ENCODE measurements at places on chromosomes 4 and X.

DNA sequence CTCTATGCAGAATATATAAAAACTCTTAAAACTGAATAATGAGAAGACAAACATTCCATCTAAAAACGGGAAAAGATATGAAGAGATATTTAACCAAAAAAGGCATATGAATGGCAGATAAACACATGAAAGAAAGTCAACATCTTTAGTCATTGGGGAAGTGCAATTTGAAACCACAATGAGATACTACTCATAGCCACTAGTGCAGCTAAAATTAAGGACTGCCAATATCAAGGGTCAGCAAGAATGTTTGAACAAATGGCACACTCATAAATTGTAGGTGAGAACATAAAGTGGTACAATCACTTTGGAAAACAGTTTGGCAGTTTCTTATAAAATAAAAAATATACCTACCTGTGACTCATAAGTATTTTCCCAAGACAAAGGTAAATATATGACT is 534.9 kb upstream of the DIPK2B start:
- DNase-seq, result no peak

DNA sequence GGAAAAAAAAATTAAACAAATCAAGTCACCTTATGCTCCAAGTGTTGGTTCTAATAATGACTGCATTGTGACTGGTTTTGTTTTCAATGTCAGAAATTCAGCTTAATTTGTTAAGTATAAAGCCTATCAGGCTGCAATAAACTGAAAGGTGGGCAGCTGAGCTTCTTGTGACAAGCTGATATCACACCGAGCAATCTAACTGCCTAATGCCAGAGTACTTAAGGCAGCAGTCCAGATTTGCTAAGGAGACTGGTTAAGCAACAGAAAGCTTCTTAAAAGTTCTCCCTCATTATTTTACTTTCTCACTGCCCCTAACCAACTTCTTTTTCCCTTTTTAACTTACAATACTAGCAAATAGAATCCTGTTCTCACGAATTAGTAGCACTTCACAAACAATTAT is 201.0 kb downstream of the MAB21L2 start:
- DNase-seq, result no peak

DNA sequence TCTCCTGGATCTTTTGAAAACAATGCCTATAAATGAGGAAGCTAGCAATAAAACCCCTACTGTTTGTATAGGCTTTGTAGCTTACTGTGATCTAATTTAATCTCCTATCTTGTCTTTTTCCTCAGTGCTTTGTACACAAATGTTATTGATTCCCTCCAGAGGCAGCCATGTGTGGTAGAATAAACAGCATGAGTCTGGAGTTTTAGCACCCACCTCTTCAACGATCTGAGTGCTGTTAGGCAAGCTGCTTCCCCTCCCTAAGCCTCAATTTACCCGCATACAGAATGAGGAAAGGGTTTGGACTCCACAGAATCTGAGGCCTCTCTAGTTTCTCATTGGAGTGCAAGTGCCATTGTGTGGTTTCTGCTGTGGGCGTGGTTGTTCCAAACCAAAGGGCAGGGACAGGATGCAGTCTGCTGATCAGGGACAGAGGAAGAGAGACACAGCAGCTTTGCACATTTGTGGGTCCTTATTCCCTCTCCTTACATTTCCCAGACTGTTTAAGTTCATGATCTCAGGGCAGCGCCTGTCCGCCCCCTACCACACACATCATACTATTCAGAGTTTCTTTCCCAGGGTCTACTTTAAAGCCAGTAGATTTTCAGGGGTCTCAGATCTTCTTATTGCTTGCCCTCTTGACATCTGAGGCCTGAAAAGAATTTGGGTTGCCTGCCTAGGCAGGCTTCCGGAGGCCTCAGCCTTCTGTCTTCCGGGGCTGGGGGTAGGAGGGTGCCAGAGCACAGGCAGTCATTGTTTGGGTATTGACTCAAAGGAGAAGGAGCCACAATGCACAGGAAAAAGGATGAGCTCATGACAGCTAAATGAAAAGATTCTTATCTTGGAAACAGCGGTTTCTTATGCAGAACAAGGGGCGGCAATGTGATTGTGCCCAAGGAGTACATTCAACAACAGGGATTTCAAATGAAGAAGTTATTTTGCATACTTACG is 114.9 kb upstream of the TEX13D start:
- DNase-seq, result no peak

- no peak for DNase-seq
Measured at GRCh38 chr4:184453365-184454160, 20.8 kb downstream of the IRF2 start.

DNA sequence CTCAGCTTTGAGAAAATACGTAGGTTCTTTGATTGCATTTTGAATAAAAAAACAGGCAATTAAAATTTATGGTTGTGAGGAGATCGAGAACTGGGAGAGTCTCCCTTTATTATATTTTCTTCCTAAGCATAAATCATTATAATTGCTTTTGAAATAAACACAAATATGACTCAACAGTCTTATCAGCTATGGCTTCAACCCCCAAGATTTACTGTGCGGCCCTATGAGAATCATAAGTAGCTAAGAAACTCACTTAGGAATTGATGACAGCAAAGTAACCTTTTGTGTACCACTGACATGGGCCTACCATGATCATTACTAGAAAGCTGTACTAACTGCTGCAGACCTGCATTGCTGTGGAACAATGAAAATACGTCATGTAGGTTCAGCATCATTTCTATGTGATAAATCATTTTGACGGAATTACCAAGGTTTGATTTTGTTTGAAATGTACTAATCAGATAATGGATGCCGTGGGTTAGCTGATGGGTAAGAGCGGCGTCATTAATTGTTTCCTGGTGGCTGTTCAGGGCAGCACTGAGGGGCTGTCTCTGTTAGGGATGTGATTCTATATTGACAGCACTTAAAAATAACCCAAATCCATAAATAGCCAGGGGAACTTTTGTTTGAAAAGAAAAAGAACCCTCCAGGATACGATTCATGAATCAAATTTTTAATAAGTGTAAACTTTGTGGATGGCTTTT is 51.5 kb upstream of the GPRIN3 start:
- DNase-seq, result no peak

GRCh38 chrX:8579602-8580001 is 115.0 kb downstream of the VCX3B start:
- no peak for DNase-seq

GRCh38 chr4:110869114-110869513 is 246.2 kb upstream of the PITX2 start:
- DNase-seq, result no peak

DNA sequence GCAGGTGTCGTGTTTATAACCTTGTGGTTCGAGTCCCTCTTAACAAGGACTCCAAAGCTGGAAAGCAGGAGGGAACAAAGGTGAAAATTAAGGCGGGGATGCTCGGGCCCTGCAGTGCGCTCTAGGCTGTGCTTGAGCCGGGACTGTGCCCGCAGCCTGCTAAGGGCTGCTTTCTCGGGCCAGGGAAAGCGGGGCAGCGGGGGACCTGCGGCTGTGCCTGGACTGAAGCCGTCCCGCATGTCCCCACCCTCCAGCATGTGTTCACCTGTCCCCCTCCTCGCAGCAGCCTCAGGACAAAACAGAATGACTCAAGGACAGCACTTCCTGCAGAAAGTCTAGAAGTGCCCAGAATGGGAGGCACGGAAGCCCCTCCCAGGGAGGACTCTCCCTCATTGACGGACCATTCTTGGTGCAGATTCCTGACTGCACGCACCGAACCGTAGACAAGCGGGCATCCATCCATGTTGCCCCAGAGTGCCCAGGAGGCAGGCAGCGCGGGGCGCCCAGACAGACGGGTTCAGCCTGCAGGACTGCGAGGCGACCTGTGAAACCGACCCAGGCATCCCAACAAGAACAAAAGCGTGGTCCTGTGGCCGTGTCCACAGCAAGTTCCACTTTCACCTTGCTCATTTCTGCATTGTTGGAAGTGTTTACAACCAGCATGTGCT is 342.9 kb downstream of the MAGEB5 start:
- DNase-seq, result no peak

- no peak for DNase-seq
Measured at GRCh38 chrX:109125304-109125703, 356.6 kb downstream of the GUCY2F start.

GRCh38 chrX:114006664-114007063 is 577.2 kb upstream of the HTR2C start:
- no peak for DNase-seq

DNA sequence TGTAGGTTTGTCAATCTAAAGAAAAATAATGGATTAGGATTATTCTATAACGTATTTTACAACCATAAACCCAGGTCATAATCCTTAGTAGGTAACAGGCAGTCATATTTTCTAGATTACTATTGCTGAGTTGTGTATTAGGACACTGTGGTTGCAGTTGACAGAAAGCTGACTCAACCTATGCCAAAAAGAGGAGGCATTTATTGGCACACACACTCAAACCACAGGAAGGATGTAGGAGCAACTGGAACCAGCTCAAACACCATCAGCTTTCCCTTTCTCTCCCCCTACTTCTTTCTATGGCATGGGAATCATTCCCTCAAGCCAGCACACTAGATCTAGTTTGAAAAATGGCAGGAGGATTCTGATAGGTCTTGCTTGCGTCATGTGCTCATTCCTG is 136.4 kb upstream of the FAM9C start:
- no peak for DNase-seq

- peak; percentile 34 for DNase-seq
Measured at GRCh38 chr4:56183344-56183959, 203.8 kb downstream of the AASDH start.

DNA sequence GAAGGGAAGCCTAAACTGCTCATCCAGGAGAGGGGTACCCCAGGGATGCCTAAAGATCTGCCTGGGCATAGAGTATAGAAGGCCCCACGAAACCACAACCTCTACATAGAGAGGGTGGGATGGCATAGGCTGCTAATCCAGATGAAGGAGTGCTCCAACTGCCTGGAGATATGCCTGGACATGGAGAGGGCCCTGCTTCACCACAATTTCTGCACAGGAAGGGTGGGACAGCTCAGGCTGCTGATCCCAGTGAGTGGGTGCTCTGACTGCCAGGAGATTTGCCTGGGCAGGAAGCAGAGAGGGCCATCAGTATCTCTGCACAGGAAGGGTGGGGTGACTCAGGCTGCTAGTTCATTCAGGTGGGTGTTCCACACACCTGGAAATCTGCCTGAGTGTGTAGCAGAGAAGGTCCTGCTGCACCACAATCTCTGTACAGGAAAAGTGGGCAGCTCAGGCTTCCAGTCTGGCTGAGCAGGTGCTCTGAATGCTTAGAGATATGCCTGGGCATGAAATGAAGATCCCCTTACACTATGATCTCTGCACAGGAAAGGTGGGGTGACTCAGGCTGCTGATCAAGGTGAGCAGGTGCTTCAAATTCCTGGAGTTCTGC is 61.1 kb downstream of the ZNF518B start:
- DNase-seq, result no peak

DNA sequence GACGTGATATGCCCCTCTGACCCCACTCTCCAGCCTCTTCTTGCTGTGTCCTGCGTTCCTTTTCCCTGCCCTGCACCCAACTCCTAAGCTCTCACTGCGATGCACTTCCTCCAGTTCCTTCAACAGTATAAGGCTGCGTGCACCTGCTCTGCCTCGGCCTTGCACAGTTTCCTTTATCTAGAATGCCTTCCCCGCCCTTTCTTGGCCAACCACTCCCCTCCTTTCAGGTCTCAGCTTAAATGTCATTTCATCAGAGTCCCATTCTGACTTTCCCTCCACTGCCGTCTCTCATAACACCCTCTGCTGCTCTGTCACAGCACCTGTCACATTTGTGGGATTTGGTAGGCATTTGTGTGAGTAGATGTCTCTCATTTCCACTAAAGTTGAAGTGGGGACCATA is 58.4 kb upstream of the NEIL3 start:
- DNase-seq, result no peak

DNA sequence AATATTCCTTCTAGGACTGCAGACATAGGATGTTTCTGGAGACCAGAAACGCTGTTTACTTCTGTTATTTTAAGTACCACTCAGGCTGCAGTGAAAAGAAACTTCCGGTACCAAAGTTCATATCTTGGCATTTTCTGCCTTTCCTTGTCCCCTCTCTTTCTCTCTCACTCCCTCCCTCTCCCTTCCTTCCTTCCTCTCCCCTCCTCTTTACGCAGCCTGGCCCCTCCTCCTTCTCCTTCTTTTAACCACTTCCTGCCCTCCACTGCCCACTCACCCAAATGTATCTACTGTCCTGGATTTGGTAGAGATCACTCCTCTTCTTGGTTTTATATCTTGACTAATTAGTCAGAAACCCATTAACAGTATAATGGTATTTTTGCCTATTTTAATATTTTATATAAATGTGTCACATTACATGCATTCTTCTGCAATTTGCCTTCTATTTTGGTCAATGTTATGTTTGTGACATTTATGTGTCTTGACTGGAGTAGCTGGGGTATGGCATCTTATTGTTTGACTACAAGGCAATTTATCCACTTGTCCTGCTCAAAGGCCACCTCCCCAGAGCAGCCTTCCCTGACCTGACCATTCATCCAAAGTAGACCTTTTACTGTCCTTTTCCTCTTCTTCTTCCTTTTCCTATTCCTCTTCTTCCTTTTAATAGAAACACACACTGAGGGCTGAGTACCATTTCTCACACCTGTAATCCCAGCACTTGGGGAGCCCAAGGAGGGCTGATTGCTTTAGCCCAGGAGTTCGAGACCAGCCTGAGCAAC is 56.9 kb downstream of the BCOR start:
- DNase-seq, result no peak

DNA sequence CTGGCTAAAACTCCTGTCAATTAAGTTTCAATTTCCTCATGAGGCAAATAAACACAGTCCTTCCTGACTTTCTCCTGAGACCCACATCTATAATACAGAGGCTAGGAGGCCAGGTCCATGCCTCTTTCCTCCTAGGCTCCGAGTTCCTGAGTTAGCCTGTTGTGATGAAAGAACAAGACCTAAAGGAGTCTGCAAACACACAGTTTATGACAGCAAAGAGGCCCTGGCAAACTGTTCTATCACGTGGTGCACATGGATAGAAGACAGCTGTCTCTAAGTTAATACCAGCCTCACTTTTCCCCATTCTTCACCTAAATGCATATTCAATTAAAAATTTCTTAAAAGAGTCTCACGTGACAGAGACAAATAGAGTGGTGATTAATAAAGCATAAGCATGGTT is 145.2 kb downstream of the TET2 start:
- DNase-seq, result peak; percentile 19

DNA sequence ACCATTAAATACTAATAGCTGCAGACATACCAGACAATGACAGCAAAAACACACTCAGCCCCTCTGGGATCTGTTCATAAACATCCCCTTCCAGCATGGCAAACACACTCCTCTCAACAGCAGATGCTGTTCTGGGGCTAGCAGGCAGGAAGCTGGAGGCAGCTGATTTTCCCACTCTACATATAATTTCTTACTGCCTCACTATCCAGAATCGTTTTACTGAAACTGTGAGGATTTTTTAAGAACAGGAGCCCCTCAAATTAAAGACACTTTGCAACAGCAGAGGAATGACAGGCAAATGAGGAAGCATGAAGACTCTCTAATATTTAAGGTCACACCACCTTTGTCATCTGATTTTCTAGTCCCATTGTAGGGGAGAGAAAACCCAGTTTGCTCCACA is 2.2 kb downstream of the MAPK10 start:
- no peak for DNase-seq

GRCh38 chrX:75989806-75990590 is 182.9 kb upstream of the PBDC1 start:
- DNase-seq, result no peak

GRCh38 chrX:16573781-16574180 is 76.2 kb upstream of the S100G start:
- DNase-seq, result no peak
